ENCODE measurements at places on chromosomes 7 and 10. TPM values are rescaled to one million over a fixed set of nuclear protein-coding genes. Genes with fewer than 3 reads are reported as not detected.

DNA sequence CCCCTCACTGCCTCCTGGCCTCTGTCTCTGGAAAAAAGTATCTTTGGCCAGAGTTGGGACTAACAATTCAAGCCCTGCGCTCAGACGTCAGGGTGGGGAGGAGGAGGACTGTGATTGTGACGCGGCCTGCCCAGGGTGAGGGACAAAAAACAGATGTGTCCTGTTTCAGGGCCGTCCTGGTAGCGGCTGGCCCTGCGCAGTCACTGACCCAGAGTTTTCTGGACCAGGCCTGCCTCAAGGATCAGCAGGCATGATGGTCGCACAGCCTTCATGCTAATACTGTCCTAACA, 110.1 kb downstream of the CYTH3 start:
- no peak for DNase-seq

DNA sequence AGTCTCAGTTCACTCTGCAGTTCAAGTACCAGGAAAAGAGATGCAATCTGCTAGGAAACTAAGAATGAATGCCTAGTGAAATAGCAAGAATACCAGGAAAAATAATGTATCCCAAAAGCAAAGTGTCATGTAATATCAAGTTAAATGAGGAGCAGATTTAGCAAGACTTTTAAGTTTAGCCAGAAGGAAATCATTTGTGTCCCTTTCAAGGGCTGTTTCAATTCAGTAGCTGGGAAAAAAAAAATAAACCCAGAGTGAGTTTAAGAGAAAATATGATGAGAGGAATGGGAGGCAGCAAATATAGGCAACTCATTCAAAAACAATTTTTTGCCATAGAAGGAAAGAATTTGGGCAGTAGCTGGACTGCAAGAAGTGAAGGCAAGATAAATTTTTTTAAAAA, 135.8 kb downstream of the DGKB start:
- DNase-seq = no peak

DNA sequence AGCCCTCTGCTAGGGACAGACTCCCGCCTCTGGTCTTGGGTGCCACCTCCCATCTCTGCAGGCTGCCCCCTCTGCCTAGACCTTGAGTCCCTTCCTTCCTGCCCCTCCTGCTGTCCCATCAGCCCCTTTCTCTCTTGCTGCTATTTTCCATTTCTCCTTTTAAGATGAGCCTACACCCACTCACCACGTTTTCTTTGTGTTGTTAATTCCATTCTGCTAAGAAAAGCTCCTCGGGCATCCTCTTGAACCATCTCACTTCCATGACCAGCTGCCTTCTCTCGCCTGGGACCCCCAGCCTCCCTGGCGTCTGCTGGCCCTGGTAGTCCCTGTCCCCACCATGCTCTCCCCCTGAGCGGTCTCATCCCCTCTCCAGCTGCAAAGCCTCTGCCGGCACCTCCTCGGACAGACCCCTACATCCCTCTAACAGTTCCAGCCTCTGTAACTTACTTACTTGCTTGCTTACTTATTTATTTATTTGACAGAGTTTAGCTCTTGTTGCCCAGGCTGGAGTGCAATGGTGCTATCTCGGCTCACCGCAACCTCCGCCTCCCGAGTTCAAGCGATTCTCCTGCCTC, 95.8 kb upstream of the SH2B2 start:
- no peak for DNase-seq

Gene EVX1
- total RNA-seq = not detected

Gene TACR2
- total RNA-seq = not detected

All from activated CD4-positive, alpha-beta T cell treated with anti-CD3 and anti-CD28 coated beads for 36 hours (primary cell).